ENCODE measurements at places on chromosomes 4 and X.

DNA sequence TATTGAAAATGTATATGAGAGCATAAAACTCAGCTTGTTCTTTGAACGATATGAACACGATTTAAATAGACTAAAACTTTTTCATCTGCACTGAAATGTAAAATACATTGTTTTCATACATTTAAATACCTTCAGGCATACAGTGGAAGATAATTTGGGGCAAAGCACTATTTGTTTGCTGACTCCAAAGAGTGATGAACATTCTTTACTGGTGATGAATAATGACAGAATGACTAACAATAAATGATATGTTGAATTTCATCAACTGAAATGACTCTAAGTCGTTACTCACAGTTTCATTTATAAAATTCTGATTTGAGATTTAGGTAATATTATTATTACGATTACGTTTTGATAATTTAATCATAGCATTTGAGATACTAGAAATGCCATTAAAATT is 1160.1 kb downstream of the NLGN4X start:
- no peak for DNase-seq

DNA sequence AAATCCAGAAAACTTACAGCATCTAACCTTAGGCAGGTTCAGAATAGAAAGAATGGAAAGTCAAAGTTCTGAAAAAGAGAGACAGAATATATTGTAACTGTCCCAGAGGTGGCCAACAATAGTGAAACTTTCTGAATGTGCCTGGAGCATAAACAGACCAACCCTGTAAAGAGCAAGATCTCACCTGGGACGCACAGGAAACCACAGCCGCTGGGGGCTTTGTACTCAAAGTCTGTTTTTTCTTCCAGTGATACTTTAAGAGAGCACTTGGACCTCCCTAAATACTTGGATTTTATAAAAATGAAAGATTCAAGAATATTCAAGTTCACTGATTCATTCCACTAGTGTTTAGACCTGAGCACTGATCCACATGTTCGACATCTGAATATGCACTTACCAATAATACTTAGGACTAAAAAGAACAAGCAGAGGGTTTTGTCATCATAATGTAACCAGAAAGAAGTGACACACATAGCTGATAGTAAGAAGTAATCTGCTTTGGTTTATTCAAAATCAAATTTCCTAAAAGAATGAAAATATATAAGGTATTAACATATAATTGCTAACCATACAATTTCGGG is 35.3 kb downstream of the ARAP2 start:
- peak; percentile 38 for DNase-seq

- no peak for DNase-seq
Measured at GRCh38 chr4:15366721-15367120, 61.1 kb upstream of the C1QTNF7 start.

DNA sequence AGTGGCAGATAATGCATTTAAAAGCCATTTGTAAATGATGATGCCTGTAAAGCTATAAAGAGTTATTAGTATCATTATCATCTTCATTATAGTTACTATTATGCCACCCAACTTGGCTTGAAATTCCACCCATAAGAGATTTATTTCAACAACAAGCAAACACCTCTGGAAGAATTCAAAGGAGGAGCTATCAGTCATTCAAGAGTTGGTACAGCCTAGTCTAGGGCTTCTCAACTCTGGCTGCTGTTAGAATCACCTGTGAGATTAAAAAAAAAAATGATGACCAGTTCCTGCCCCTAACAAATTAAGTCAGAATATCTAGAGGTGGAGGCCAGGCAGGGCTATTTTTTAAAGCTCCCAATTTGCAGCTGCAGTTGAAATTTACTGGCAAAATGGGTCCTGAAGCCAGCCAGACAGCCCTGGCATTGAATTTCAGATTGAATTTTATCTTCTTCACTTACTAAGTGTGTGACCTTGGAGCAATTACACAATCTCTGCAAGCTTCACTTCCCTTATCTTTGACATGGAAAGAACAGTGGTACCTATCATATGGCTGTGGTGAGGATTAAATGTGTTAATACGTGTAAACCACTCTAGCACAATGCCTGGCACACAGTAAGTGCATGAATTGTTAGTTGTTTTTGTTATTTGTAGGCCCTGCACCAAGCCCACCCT is 52.9 kb upstream of the EDA start:
- DNase-seq, result no peak

- no peak for DNase-seq
Measured at GRCh38 chr4:147596981-147597380, 20.2 kb upstream of the TMEM184C start.

GRCh38 chr4:88452912-88453311 is 4.0 kb upstream of the HERC5 start:
- DNase-seq, result no peak

- DNase-seq, result no peak
Measured at GRCh38 chrX:112997991-112998390, 157.4 kb upstream of the AMOT start.

DNA sequence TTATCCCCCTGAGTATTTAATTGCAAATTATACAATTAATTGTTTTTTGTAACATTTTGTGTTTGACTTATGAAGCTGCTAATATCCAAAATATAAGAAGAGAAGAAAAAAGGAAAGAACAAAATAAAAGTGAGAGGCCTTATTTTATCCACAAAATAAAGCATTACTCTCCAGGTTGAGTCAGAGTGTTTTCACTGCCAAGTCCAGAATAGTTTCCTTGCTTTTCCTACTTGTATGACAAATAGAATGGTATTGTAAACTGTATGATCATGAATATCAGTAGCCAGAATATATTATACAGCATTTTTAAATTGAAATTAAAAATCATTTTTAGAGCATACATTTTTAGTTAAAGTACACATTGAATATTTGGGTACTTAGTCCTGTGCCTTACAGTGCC is 237.8 kb downstream of the NDST4 start:
- DNase-seq, result no peak

DNA sequence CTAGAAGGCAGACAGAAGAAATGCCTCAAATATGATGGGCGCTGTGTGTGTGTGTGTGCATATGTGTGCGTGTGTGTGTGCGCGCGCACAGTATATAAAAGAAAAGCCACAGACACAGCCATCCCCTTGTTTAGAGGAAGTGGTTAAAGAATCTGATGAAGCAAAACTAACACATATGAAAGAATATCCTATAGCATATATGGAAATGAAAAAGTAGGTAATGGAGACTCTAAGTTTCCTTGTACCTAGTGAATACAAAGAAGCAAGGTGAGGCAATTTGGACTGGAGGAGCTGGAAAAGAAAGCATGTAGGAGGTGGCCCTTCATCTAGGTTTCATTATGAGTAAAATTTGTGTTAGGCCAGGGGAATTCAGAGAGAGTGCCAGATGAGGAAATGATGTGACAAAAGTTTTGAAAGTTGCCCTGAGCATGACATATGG is 58.6 kb upstream of the MCF2 start:
- peak; percentile 14 for DNase-seq

DNA sequence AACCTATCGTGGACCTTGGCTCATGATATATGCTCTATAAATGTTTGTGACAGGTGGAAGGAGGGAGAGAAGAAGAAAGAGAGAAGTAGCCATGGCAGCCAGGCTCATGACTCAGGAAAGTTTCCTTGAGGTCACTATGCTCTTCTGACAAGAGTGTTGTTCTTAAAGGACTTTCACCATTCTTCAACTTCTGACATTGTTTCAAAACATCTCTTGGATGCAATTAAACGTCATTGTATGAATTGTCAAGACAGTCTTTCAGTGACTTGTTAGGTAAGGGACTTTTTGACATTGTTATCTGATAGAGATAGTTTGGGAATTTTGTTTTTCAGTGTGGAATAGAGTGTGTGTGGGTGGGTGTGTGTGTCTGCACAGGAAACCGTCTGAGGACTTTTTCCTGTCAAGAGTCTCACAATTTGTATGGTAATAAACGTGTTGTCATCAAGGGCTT is 617.0 kb downstream of the MID1IP1 start:
- no peak for DNase-seq

GRCh38 chr4:65437102-65437501 is 233.2 kb downstream of the EPHA5 start:
- DNase-seq, result no peak

- DNase-seq, result no peak
Measured at GRCh38 chr4:147754037-147754445, 22.2 kb downstream of the ARHGAP10 start.

- DNase-seq, result peak; percentile 77
Measured at GRCh38 chr4:15649914-15650545, 5.1 kb downstream of the FBXL5 start.

DNA sequence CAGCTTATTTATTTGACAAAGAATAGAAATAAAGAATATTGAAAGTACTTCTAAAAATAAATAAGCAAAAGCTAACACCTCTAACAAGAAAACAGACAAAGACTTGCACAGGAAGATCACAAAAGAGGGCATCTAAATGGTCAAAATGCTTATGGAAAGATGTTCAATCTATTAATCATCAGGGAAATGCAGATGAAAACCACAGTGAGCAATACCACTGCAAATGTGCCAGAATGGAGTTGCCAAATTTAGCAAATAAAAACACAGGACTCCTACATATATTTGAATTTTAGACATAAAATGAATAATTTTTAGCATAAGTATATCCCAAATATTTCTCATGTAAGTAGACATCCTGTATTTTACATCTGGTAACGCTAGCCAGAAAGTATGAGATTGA is 56.1 kb upstream of the HPGD start:
- DNase-seq, result no peak

DNA sequence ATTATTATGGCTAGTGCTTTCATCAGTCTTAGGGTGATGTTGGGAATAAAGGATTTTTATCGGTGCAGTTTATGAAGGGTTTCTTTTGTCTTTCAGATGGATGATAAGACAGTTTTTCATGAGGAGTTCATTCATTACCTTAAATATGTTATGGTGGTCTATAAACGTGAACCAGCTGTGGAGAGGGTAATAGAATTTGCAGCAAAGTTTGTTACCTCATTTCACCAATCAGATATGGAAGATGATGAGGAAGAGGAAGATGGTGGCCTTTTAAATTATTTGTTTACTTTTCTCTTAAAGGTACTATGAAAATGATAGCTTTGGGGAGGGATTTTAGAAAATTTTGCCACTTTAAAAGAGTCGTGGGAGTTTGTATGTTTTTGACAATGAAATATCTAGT is 1.3 kb downstream of the NCAPG start:
- no peak for DNase-seq

GRCh38 chrX:31423609-31424189 is 351.9 kb upstream of the FTHL17 start:
- DNase-seq, result no peak

DNA sequence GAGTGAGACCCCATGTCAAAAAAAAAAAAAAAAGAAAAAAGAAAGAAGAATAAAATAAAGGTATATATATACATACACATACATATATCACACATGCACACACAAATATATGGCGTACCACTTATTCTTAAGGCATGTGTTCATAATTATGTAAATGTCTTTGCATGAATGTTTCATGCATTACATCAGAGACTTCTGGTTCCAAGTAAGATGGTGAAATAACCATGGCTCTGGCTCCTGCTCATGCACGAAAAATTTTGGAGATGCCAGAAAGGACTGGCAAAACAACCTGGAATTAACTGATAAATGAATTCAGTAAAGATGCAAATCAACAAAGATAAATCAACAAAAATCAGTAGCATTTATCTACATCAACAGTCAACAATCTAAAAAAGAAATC is 19.7 kb upstream of the FHIP1A start:
- no peak for DNase-seq

DNA sequence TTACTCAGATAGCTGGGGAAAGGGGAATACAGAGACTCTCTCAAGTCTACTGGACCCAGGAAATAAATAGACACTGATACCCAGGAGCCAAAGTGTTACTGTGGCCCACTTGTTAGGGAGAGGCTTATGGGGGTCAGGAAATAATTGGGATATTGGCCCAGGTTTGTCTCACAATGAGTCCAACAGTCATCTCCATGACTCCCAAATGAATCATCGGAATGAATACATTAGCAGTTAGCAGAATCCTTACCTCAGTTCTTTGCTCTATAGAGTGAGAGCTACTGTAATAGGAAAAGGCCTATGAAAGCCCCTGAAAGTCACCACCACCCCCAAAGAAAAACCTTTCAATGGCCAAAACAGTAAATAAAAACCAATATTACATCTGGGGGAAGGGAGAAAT is 42.4 kb upstream of the ARHGEF6 start:
- DNase-seq, result no peak

DNA sequence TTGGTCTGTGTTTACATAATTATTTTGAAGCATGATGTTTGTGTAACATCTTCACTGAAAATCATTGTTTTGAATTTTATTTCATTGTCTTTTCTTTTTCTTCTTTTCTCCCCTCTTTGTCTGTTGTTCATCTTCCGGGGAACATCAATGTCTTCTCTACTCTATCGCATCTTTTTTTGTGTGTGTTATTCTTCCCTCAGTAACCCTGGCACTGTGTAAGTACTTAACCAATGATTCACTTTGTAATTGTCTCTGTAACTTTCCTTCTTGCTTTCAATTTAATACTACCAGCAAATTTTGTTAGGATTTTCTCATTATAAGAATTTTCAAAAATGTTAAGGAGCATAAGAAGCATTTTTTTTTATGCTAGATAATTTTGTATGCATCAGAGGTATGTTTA is 130.8 kb downstream of the PDLIM5 start:
- no peak for DNase-seq

GRCh38 chr4:81290813-81291212 is 75.8 kb upstream of the PRKG2 start:
- no peak for DNase-seq

DNA sequence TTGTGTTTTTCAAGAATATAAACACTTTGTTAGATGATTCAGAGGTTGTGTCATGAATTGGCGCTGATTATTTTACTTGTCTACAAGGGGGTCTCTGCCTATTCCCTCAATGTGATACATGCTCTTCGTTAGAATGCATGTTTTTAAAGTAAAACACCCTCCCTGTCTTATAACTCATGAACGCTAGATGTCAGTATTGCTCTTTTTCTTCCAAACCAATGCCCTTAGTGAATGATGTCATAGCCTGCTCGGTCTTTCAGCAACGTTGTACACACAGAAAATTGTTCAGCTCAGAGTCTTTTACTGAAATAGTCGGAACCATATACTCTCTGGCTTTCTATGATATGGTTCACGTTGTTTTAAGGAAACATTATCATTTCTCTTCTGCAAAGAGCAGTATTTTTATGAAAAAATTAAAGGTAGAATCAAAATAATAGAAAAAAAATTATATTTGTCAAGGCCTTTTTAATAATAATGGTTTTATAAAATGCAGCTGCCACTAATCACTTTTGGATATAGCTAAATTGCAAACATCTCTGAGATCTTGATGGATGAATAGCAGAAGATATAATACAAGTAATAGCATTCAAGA is 292.9 kb downstream of the TLL1 start:
- peak; percentile 43 for DNase-seq

DNA sequence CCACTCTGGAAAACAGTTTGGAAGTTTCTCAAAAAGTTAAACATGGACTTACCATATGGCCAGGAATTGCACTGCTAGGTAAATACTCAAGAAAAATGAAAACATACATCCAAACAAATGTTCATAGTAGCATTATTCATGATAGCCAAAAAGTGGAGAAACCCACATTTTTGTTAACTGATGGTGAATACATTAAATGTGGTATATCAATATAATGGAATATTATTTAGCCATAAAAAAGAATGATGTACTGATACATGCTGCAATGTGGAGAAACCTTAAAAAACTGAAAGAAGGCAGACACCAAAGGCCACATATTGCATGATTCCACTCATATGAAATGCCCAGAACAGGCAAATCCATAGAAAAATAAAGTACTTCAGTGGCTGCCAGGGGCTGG is 79.1 kb downstream of the SHROOM3 start:
- DNase-seq, result no peak

- DNase-seq, result no peak
Measured at GRCh38 chr4:79899481-79899880, 173.5 kb downstream of the ANTXR2 start.

- peak; percentile 40 for DNase-seq
Measured at GRCh38 chr4:47836641-47837093, 1.2 kb downstream of the CORIN start.

All from CD4-positive, alpha-beta T cell treated with Interleukin-15 for 4 hours (primary cell).